Kidney epithelial cell (primary cell): ENCODE measurements at places on chromosomes 5 and 9.

- DNase-seq = no peak
Observed at GRCh38 chr5:105632043-105632442, 2038.7 kb downstream of the EFNA5 start.

DNA sequence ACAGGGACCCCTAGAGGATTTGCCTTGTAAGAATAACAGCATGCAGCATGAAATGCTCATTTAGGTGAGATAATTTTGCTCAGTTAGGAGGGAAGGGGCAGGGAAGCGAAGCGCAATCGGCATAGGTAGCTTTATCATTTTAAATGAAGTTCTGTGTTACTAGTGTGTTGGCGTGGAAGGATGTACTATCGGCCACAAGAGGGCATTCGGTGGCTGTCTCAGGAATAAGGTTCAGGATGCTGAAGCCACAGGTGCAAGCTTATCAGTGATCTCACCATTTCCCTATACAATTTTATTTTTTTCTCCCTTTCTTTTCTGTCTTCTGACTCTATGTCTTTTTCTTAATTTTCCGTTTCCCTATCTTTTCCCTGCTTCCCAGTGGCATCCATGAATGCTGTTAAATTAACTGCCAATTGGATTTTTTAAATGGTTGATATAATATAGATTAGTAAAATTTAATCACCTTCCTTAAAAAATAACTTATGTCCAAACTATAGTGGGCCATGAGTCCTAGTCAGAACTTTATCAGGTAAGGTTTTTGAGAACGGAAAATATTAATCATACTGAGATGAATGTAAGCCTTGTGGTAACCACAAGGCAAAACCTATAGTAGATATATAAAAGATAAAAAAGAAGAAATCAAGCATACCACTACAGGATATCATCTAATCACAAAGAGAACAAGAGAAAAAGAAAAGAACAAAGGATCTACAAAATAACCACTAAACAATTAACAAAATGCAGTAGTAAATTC lies 1.2 kb upstream of the INSL6 start:
- peak; percentile 19 for DNase-seq

- DNase-seq = no peak
Observed at GRCh38 chr9:93346231-93347112, 105.0 kb upstream of the FAM120A start.

- no peak for DNase-seq
Observed at GRCh38 chr5:151151793-151152192, 5.8 kb downstream of the ANXA6 start.

DNA sequence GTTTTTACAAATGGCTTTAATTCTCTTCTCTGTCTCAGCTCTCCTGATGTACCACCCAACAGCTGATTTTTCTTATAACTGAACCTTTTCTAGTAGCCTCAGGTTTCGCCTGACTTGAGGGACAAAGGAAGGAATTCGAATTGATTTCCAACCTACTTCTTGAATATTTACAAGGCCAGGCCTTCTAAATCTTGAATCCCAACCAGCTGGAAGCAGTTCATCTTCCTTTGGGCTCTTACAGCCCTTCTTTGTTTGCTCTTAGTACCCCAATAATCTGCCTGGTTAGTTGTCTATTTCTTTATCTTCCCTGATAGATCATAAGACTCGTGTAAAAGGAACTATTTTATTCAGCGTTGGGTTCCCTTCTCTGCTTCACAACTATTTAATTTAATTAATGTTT lies 95.9 kb downstream of the NLN start:
- DNase-seq = no peak

DNA sequence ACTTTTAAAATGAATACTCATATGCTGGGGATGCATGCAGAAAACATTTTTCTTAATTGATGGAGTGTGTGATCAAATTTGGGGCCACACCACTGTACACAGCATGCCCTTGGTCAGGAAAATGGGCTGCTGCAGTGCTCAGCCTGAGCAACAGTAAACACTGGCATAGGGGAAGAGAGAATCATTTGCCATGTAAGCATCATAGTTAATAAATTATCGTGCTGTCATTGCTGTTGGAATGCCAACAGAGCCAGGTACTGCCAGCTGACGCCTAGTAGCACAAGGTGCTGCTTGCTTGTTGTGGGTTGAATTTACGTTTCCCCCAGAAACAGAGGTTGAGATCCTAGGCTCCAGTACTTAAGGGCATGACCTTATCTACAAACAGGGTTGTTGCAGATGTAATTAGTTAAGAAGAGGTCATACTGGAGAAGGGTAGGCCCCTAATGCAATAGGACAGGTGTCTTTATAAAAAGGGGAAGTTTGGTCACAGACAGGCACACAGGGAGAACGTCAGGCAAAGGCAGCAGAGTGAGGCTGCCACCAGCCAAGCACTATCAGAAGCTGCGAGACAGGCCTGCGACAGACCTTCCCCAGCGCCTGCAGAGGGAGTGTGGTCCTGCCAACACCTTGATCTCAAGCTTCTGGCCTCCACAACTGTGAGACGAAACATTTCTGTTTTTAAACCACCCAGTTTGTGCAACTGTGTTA lies 25.3 kb downstream of the DAP start:
- DNase-seq = no peak

GRCh38 chr5:139660105-139660922 lies 12.2 kb downstream of the CXXC5 start:
- no peak for DNase-seq

GRCh38 chr5:158502686-158503085 lies 597.0 kb downstream of the EBF1 start:
- DNase-seq = no peak

DNA sequence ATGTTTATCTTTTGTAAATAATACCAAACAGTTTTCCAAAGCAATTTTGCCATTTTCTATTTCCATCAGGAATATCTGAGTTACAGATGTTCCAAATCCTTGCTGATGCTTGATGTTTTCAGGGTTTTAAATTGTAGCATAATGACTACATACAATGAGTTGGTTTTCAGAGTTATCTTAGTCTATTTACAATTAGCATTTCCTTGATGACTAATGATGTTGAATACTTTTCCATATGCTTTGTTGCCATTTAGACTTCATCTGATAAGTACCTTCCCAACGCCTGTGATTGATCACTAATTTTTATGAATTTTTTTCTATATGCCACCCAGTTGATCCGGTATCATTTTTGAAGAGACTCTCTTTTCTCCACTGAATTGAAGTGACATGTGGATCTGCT lies 102.3 kb downstream of the SLC25A46 start:
- no peak for DNase-seq

GRCh38 chr5:74490814-74491213 lies 149.7 kb downstream of the ENC1 start:
- DNase-seq = no peak

DNA sequence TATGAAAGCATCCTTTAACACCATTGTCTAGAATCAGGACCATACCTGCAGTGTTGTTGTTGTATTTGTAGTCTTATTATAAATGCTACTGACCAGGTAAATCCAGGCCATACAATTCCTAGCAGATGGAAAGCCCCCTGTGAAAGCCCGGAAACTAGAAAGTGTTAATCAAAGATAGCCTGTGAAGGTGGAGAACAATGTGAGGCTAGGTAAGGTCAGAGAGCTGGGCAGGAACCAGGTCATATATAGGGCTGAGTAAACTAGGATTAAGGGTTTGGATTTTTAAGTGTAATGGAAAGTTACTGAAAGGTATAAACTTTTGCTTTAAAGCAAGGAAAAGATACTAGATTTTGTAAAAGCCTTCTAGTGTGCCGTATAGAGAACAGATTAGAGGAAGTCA lies 6.7 kb downstream of the LRRC70 start:
- no peak for DNase-seq

- no peak for DNase-seq
Observed at GRCh38 chr5:132651838-132652469, 6.0 kb upstream of the IL13 start.

- DNase-seq = no peak
Observed at GRCh38 chr5:156552855-156553358, 225.9 kb downstream of the SGCD start.

DNA sequence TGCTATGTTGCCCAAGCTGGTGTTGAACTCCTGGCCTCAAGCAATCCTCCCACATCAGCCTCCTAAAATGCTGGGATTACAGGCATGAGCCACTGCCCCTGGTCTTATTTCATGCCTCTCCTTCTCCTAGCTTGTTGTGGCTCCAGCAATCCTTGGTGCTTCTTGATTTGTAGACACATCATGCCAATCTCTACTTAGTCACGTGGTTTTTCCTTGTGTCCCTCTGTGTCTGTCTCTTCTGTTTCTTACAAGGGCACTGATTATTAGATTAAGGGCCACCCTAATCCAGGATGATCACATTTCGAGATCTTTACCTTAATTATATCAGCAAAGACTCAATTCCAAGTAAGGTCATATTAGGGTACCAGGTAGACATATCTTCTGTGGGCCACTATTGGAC lies 9.2 kb upstream of the IL31RA start:
- no peak for DNase-seq

- DNase-seq = no peak
Observed at GRCh38 chr5:180001136-180001535, 70.4 kb downstream of the RNF130 start.

DNA sequence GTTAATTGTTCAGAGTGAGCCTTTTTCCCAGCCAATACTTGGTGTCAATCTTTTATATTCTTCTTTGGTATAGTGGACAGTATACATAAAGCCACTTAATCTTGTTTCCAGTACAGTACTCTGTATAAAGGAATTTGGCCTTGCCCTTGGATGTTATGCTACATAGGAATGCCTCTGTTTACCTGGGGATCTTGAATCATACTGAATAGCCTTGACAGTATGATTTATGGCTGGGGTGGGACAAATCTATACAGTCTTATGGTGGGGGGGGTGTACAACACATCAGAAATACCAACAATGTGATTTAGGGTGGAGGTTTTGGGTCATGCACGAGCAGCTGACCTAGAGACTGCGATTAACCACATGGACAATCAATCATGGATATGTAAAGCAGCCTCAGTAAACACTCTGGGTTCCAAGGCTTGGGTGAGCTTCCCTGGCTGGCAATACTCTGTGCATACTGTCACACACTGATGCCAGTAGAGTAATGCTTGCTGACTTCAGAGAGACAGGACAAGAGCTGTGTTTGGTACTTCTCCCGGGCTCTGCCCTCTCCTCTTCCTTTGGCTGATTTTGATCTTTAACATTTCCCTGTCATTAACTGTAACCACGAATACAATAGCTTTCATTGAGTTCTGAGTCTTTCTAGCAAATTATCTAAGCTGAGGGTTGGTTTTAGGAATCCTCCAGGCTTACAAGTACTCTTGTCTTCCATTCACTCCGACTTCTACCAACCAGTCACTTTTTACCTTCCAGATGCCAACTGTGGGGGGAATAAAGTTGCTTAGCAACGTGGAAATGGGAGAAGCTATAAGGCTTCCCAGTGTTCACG lies 84.6 kb downstream of the IARS1 start:
- no peak for DNase-seq

DNA sequence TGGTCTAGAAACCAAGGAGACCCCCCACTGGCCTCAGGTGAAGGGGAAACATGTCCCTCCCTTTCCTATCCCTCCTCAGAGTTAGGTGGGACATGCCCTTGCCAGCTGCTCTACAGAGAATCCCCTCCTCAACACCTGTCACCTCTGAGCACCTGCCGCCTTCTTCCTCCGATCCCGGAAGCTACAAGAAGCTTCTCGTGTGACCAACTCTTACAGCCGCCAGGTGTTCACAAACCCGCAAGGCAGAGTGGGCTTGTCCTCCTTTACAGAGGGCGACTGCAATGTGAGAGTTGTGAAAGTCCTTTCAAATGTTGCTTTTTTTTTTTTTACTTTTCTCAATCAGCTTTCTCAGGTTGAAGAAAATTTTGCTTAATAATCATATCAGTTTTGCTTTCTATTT lies 3.7 kb upstream of the ICE1 start:
- no peak for DNase-seq

- DNase-seq = no peak
Observed at GRCh38 chr5:44664711-44665100, 144.0 kb upstream of the MRPS30 start.

- DNase-seq = no peak
Observed at GRCh38 chr5:82050955-82051354, 79.1 kb downstream of the ATG10 start.

DNA sequence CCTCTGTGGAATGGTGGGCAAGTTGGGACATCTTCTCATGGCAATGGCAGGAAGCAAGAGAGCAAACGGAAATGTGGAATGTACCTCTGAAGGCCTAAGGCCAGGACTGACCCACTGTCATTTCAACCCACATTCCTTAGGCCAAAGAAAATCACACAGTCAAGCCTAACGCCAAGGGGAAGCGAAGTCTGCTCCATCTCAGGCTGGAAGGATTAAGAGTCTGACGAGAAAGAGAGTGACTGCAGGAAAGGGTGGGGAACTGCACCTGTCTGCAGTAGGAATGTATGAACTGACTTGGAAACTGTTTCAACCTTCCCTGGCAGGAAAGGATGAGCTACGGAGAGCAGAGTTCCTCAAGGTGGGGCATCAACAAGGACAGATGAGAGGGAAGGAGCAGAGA lies 90.2 kb upstream of the TAS2R1 start:
- no peak for DNase-seq

DNA sequence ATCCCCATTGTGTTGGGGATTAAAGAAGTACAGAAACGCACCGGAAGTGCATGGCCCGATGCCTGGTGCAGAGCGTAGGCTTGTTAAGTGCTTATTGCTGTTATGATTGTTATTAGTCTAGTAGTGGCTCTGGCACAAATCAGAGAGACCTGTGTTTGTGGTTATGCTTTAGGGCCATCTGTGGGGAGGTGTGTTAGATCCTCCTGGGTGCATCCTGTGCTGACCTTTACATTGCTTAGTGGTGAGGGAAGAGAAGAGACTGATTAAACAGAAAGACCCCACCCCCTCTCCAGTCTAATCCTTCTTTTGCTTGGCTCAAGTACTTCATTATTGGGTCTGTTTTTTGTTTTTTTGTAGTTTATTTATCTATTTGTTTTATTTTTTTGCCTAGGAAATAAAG lies 112.7 kb upstream of the SPRY4 start:
- no peak for DNase-seq

DNA sequence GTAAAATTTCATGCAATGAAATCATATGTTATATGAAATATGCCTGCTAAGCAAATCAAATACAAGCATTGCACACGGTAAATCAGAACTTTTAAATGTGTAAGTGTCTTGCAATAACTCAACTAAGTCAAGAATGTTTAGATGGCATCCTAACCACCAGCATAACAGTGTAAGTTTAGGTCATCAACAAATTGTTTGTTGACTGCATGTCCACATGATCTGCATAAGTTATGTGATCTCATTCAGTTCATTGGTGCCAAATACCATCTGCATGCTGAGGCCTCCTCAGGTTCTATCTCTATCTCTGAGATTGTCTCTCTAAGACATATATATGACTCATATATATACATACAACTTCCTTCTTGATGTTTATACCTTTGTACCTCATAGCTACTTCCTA lies 159.6 kb upstream of the STK32A start:
- DNase-seq = no peak

GRCh38 chr9:136939431-136939995 lies 5.0 kb downstream of the FBXW5 start:
- no peak for DNase-seq
